ENCODE measurements at places on chromosomes 1 and 21.

GRCh38 chr21:38392661-38393060 lies 105.6 kb downstream of the ERG start:
- DNase-seq = no peak

DNA sequence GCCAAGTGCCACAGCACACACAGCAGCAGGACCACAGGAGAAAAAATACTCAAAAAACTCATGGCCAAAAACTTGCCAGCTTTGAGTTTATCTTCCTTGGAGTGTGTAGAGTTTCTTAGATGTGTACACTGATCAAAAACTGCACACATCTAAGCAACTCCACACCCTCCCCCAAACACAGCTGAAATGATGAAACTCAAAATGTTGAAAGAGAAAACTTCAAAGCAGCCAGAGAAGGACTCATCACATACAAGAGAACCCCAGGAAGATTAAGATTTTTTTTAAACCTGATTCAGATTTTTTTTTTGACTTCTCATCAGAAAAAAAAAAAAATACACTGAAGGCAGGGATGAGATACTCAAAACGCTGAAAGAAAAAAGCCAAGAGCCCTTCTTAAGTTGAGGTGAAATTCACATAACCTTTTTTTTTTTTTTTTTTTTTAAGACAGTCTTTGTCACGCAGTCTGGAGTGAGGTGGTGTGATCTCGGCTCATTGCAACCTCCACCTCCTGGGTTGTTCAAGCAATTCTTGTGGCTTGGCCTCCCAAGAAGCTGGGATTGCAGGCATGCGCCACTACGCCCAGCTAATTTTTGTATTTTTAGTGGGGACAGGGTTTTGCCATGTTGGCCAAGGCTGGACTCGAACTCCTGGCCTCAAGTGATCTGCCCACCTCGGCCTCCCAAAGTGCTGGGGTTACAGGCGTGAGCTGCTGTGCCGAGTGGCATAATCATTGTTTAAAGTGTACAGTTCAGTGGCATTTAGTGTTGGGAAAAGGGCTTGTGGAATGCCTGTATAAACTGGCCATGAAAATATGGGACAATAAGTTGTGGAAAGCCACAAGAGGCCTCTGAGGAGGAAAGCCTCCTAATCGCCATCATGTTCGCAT lies 20.9 kb upstream of the PDXK start:
- no peak for DNase-seq

DNA sequence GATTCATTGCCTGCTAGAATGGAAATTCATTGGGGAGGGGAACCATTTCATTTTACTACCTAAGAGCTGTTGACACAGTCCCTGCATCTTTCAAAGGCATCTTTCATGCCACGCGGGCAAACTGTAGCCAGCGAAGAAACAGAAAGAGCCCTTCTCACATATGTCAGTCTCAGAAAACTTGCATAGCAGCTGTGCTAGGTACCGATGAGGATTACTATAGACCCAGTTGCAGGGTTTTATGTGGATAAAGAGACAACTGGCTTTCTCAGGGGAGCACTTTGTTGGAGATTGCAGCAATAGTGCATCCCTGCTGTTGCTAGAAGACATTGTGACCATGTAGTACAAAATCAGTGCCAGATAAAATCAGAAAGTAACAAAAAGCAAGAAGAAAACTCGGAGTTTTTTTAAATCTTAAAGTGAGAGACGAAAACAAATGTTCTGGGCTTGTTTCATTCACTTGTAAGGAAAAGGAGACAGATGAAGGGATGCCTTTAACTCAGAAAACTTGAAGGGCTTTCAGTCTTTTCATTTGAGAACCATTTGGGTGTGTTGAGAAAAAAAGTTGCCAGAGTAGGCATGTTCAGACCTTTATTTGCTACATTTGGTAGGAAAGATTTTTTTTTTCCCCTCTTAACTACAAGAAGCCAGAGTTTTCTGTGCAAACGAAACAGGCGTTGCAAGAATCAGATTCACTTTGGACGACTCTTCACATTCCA lies 804.1 kb downstream of the USP25 start:
- no peak for DNase-seq

- DNase-seq = no peak
Measured at GRCh38 chr1:150512846-150513245, 2.7 kb upstream of the FALEC start.

- no peak for DNase-seq
Measured at GRCh38 chr1:6316240-6317097, 55.6 kb upstream of the GPR153 start.

- no peak for DNase-seq
Measured at GRCh38 chr1:12148160-12148957, 18.4 kb upstream of the TNFRSF1B start.

DNA sequence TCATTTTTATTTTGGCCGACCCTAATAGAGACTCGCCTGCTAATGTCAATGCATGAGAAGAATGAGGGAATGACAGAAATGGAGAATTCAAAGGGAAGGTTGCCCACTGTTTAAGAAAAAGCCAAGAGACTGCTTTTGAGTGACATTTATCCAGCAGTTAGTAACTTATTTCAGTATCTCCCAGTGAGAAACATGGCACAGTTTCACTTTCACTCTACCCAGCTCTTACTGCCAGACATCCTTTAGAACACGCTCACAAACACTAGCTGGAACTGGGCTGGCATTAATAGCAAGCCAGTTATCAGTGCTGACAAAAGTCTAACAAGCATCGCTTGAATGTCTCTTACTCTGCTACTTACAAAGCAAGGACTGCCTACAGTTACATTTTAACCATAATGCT lies 8.5 kb downstream of the GGPS1 start:
- DNase-seq = no peak

- no peak for DNase-seq
Measured at GRCh38 chr1:8878448-8878697, at the start of gene ENO1. ENO1 (minus strand) TSS chr1:8878686; CDS start chr1:8874908, 3,778 bp downstream.

DNA sequence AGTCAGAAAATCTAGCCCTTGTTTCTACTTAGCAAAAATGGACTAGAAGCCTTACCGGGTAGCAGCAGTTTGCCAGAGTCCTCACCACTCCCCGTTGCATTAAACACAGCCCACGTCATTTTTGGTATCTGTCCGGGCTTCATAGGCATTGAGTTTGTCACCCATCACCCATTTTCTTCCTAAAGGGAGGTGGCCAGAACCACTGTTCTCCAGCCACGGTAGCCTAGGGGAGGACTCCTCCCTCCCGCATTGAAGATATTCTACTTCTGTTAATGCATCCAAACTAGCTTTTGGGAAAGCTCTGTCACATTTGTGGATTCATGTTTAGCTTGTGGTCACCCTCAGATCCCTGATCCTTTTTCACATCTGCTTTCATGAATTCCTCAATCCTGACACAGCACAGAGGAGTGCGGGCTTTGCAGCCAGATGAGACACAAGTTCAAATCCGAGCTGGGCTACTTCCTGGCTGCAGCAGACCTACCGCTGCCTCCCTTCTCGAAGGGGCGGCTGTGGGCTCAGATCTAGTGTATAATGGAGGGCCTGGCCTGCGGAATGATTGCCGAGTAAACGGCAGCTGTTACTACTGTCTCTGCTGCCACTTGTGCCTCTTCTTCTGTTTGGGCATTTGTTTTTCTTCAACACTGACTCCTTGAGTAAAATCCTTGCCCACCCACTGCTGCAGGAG lies 63.2 kb upstream of the EFHD2 start:
- no peak for DNase-seq

DNA sequence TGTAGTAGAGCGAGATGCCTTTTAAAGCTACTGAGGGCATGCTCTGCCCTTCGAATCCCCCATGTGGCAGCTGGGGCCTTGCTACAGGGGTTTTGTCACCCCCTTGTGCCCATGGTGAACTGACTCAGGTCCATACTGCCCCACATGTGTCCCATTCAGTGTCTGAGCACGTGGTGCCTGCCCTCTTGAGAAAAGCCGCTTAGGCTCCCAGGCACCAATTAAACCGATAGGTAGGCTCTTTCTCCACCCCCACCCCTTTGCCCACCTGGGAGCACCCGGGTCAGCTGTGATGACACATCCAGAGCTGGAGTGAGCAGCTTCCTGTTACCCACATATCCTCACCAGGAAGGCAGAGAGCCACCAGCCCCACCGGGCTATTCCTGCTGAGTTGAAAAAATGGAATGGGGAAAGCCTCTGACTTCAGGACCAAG lies 30.5 kb downstream of the TMCC2 start:
- DNase-seq = no peak

DNA sequence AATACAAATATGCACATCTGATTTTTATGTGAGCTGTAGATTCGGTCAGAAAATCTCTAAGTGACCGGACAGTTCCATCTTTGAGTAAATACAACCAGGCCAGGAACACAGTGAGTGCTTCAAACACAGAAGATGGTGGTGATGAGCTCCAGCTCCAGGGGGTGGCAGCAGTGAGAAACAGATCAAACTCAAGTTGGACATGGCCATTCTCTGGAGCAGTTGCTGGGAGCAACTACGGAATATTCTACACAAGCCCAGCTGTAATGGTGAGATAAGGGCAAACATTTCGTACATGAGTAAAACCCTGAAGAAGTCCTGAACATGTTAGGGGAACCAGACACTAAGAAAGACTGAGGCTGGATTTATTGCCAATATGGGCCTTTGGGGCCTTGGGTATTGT lies 100.7 kb downstream of the BARHL2 start:
- peak; percentile 11 for DNase-seq

GRCh38 chr1:55235722-55236121 lies 20.6 kb upstream of the USP24 start:
- no peak for DNase-seq

DNA sequence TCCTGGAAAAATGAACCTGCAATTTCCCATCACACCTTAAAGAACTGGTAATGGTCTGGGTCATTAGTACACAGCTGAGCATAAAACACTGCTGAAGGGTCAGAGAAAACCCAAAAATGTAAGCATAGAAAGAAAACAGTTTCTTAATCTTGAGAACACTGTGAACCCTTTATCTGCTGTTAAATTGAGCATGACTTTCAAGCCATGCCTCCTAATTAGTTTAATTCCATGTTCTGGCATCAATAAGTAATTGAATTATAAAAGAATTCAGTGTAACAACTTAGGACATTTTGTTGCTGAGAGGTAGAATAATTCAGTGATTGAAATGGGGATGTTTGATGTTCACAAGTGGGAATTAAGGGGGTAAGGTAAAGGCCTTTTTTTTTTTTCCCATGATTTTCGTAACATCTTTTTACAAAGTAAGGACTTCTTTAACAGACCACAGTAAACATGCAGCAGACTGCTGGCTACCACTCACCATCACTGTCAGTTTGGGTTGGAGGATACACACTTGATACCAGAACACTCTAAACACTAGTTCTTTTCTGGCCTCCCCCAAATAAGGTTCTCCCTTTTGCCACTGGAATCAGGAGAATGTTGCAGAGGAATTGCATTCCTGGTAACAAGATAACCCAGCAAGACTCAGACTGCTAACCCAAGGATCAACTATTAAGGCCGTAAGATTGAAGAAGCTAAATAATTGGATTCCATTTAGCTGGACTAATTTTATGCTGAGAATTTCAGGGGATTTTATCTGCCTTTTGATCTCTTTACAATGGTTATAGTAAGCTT lies 3.0 kb downstream of the RWDD3 start:
- no peak for DNase-seq

- DNase-seq = no peak
Measured at GRCh38 chr1:225450491-225451191, 22.8 kb upstream of the LBR start.

GRCh38 chr1:223244366-223245103 lies 101.5 kb upstream of the TLR5 start:
- DNase-seq = peak; percentile 25

DNA sequence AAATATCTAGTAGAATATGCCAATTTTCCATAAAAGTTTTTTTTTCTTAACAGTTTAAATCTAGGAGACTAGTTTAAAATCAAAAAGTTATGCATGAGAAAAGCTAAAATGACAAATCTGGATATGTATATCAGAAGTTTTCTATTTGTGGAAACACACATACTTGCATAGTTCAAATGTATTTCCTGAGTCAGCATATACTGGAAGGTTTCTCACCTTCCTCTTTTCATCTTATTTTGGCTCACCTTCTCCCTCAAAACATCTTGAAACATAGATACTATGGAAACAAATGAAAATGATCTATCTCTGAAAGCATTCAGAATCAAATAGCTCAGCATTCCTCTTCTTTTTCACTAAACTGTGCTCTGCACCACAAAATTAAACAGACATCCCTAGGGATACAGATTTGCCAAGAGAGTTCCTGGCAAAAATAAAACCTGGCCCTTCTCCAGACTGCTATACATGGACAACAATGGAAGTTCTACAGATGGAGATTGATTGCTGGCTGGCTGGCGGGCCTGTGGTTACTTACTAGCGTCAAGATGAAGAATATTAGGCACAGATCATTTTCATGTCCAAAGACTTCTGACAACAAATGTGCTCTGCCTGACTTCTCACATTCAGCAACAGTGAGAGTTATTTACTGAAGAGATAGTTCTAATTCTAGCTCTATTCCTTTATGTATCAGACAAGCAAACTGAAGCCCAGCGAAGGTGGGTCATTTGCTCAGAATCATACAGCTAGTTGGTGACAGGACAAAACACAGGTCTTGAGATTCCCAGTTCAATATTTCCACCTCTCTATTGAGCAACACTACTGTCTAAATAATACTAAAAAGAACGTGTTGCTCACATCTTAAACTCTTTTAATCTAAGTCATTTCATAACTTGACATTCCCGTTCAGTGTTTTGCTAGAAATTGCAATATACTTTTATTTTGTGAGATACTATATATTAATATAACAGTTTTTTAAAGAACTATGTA lies 26.6 kb downstream of the DIPK1A start:
- no peak for DNase-seq

- DNase-seq = no peak
Measured at GRCh38 chr1:76759950-76760349, 107.3 kb upstream of the ST6GALNAC5 start.

GRCh38 chr1:92504291-92505014 lies 17.7 kb upstream of the GFI1 start:
- DNase-seq = no peak

DNA sequence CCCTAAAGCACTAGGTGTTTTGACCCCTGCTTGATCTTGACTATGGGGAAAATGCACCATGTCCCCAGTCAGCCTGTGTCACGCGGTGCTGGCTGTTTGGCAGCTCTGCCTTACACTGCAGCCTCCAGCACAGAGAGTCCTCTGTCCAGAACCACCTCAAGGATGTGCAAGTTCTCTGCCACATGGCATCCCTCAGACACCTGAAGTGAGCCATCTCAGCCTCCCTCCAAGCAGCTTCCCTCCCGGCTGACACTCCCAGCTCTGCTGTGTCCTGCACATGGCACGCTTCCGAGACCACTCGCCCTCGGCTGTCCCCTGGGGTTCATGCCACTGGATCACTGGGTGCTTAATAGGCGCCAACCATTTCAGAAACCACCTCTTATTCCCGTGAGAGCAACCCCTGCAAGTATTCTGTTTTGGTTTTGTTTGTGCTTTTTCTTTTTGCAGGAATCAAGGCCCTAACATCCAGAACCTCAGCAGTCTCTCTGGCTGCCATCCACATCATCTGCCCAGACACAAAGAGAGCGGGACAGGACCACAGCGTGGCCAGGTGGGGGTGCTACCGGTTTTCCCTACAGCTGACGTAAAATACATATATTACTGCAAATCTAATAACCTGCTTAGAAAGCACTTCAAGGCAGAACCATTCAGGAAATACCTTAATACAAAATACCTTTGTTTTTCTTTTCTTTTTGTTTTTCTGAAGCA lies 45.7 kb downstream of the CAPZB start:
- peak; percentile 28 for DNase-seq

All from GM13977 (cell line).